ENCODE measurements at places on chromosomes 3 and 15.

- DNase-seq: peak; percentile 33
Observed at GRCh38 chr15:85380812-85381642, 624 bp downstream of the AKAP13 start.

DNA sequence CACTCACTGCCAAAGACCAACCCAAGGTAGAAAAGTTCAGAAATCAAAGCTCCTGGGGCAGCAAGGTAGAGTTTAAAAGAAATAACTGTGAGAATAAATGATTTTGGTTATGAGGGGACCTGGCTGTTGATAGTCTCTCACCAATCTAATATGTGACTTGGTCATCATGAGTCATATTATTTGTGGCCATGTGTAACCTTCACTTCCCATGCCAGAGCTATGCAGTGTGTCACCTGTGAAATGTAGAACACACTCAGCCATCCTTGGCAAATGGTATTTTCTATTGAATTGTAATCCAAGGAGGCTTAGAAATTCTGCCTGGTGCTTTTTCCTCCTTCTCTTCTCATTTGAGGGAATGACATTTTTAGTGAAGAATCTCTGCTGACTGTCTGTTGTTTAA is 184.2 kb upstream of the STAC start:
- DNase-seq: no peak

DNA sequence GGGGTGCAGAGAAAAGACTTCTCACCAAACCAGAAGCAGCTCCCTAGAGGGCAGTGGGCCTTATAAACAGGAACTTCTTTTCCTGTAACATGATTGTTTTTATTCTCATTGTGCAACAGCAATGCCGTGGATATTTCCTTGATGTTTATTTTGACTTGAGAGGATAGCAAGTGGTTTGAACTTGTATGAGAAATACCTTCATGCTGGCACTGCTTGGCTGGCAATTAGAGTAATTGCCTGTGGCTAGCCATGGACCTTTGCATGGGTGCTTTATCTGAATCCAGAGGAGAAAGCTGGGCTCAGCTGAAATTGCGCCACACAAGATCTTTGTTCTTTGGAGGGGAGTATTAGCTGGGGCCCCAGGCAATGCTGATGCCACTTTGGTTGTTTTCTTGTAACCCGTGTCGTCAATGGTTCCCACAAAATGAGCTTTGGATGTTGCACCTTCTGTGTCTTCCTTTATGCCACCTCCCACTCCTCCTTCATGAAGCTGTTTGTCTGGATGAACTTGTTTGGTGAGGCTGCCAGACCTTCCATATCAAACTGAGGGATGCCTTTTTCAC is 37.9 kb downstream of the CMTM8 start:
- DNase-seq: no peak

- DNase-seq: no peak
Observed at GRCh38 chr3:159210336-159210735, 408.5 kb downstream of the MFSD1 start.

DNA sequence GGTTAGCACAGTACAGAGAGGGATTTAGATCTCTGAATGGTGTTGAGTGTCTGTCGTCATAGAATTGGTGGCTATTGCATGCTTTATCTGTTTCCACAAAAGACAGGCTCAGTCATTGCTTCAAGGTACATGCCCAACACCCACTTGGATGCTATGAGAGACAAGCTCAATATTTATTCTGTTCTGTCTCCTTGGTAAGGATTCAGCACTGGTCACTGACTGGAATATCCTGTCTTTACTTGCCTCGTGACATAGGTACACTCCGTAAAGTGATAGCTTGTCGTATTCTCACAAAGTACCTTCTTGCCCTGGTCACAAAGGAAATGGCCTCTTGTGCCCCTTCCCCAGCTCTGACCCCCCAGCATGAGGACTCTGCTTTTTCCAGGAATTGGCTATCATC is 72.8 kb upstream of the CTNNB1 start:
- no peak for DNase-seq
